Stimulated activated CD4-positive, alpha-beta T cell treated with anti-CD3 and anti-CD28 coated beads, TNF-alpha, amount 100 ng/mL, for 48 hours (primary cell): ENCODE measurements at places on chromosomes 13 and 19.

GRCh38 chr13:112783978-112784371 is 94.1 kb downstream of the ATP11A start:
- no peak for DNase-seq

DNA sequence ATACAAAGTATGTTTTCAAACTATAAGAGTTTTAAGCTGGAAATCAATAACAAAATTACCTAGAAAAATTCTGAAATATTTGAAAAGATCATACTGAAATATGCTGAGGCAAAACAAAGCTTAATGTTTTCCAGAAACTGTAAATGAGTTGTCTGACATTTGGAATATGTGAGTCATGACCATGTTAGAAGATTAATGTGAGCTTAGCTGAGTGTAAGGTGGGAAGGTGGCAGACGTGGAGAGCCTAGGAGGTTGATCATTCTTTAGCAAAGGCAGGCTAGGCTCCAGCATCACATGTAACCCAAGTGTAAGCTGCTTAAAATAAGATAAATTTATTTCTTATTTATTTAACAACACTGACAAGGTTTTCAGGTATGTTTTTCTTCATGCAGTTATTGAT is 2086.1 kb upstream of the PCDH20 start:
- no peak for DNase-seq

DNA sequence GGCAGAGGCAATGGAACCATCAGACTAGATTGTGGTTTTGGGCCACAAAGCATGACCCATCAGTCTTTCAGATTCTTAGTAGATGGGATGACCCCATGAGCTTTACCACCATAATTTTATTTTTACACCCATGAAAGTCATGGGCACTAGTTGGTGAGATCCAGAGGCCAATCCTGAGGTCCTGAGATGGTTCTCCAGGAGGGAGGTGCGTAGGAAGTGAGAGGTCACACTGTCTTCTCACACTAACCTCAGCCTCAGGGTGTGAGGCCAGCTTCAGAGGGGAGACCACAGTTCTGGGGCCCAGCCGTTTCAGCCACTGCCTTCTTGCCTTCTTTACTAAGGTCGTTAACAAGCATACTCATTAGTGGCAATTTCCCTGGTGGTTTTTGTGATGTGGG is 106.4 kb downstream of the AKAP11 start:
- no peak for DNase-seq

GRCh38 chr13:104816726-104817125 is 1718.7 kb downstream of the EFNB2 start:
- DNase-seq, result no peak

- DNase-seq, result no peak
Measured at GRCh38 chr13:25153736-25154135, 18.4 kb downstream of the AMER2 start.
